Activated CD8-positive, alpha-beta memory T cell treated with anti-CD3 and anti-CD28 coated beads, Interleukin-2, amount 50 U/mL, for 48 hours (primary cell): ENCODE measurements at places on chromosomes 5 and 9.

GRCh38 chr9:98539954-98540353, 168.8 kb downstream of the GABBR2 start:
- no peak for DNase-seq

- DNase-seq: no peak
These were observed 3.7 kb downstream of the PCDHGA12 start for GRCh38 chr5:141434006-141434405.

- peak; percentile 18 for DNase-seq
These were observed 106.7 kb downstream of the ADAMTS2 start for GRCh38 chr5:179238628-179238970.

DNA sequence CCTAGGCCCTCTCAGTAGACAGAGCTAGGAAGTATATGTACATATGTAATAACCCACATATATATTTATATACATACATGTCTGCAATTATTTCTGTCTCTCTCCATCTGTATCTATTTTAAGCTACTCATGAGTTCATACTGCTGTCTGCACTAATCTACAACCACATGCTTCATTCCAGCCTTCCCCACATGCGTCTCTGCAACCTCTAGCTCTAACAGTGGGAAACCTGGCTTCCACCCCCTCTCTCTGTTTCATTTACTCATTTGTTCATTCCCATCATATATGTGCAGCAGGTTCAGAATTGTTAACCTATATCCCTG, 23.3 kb downstream of the DCANP1 start:
- DNase-seq: no peak

- no peak for DNase-seq
These were observed 4.3 kb downstream of the SPATA24 start for GRCh38 chr5:139399501-139400121.

- no peak for DNase-seq
These were observed 23.7 kb upstream of the NR3C1 start for GRCh38 chr5:143427122-143427735.

DNA sequence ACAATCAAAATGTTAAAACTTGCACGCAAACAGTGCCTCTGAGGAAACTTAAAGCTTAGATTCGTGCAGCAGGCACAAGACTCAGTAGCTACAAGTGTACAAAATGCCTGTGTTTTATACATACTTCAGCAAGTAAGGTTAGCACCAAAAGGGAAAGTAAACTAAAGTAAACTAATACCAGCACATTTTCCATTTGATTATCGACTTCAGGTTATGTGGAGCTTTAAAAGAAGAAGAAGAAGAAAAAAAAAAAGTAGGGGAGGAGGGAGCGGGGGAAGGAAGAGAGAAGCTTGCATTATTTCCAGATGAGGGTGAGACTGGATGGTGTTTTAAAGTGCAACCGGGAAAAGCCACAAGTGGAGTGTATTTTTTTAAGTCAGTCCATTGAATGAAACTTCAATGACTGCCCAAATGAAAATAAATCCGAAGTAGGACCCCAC, 596 bp upstream of the ADAMTS6 start:
- no peak for DNase-seq

DNA sequence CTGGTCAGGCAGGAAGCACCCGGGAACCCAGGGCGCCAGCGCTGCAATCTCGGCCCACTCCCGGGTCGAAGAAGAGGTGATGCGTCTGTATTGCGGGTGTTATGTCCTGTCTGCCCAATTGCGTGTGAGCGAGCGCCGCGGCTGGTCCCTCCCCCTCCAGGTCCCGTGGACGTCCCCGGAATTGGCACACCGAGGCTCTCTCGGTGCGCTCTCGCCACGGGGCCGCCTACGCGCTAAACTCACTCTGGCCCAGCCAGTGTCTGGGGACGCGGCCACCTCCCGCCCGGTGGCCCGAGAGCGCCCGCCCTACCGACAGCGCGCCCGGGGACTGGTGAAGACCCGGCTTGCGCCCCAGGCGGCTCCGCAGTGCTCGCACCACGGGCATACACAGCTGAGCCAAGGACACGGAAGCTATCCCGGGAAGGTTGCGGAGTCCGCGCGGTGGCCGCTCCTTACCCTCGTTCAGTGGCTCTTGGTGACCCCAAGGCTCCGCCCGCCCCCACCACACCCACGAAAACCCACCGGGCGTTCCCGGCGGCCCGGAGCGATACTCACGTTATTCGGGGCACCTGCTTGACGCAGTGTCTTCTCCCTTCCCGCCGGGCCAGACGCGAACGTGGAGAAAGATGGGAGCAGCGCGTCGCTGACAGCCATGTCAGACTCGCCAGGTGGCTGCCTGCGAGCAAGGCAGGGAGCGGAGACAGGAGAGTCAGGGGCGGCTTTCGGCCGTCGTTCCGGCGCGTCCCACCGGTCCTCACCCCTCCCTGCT, 1.0 kb downstream of the KLF4 start:
- peak; percentile 57 for DNase-seq

DNA sequence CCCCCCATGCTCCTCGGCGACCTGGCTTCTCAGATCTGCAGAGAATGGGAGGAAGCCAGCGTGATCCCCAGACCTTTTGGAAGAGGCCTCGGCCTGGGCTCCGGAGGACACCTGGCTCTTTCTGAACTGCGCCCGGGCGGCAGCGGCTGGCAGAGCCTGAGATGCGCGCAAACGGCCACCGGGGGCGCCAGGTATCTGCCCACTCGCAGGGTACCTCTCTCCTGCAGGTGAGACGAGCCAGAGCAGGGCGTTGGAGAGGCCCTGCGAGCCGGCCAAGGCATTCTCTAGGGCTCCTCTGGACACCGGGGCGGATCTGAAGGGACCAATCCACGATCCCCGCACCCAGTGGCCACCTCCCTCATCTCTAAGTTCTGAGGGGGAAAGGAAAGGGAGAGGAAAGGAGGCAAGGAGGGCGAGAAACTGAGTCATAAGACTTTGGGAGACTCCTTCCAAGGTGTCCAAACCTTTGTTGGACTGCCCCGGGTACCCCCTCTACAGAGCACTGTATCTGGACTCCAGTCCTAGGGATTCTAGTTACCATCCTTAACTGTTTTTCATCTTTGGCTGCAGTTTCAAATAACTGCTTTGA, 55.0 kb upstream of the SLC46A2 start:
- peak; percentile 56 for DNase-seq

- DNase-seq: no peak
These were observed 180.0 kb downstream of the KIF4B start for GRCh38 chr5:155193483-155194107.

- no peak for DNase-seq
These were observed 114.5 kb downstream of the TSSK1B start for GRCh38 chr5:113320273-113320780.

DNA sequence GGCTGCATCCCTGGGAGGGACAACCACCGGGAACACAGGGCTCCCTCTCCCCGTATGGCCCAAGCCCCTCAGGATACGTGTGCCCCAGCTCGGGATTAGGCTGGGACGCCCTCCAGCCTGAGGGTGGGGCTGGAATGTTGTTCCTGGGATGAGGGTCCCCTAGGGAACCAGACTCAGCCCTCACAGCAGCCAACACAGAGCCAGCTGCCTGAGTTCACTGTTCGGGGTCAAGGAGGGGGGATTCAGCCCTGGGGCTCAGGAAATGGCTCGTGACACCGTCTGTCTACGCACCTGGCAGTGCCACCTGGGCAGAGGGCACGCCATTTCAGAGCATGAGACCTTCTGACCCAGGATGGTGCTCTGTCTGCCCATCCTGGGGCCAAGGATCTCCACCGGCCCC, 8.9 kb downstream of the RNF44 start:
- no peak for DNase-seq

GRCh38 chr9:106769331-106769730, 93.6 kb upstream of the ZNF462 start:
- DNase-seq: no peak

DNA sequence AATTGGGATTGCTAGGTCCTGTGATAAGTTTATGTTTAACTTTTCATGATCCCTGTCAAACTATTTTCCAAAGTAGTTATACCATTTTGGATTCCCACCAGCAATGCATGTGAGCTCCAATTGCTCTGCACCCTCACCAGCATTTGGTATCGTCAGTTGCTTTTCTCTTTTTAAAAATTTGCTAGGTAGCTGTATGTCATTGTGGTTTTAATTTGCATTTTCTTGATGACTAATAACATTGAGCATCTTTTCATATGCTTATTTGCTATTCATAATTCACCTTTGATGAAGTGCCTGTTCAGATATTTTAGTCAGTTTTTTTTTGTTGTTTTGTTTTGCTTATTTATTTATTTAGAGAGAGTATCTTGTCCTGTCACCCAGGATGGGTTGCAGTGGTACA, 12.5 kb downstream of the TAF1L start:
- no peak for DNase-seq

DNA sequence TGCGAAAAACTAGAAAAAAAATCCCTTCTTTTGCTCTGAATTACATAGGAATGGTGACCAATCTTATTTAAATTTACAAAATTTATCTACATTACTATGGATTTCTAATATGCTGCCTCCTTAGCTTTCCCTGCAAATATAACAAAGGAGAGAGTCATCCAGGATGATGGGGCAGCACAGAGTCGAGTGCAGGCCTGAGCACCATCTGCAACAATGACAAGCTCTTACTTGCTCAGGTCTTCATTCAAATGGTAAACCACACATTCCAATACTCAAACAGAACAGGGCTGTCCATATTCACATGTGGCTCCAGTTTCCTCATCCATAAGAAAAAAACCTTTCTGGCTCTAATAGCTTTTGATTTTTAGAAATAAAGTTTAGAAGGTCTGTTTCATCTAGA, 33.5 kb upstream of the ZNF354B start:
- DNase-seq: no peak

DNA sequence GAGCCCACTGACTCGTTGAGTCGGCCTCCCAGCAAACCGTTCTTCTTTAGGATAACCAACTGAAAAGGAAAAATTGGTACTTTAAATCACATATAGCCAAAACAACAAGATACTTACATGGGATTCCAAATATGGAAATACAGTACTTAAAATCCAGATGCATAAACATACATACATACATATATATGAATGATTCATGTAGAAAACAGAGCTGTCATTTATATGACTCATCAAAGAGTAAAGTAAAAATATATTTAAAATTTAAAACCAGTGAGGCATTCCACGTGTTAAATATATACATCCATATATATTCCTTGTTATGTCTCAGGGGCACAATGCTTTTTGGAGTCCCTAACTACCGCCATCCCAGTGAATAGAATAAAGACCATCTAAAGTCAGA, 36.7 kb downstream of the DMGDH start:
- DNase-seq: no peak

GRCh38 chr9:100285601-100286000, 67.1 kb downstream of the TEX10 start:
- DNase-seq: no peak

DNA sequence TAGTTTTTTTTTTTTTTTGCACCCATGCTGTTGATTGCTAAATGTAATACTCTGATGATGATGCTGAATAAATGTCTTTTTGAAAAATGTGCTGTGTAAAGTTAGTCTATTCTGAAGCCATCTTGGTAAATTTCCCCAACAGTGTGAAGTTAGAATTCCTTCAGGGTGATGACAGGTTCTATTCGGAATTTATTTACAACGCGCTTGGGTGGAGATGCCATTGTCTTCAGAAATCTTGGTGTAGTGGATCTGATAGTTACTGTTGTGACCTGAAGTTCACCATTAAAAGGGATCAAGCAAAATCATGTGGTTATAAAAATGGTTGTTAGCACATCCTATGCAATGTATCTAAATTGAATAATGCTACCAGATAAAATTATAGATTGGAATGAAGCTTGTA, 36.3 kb upstream of the DMRT1 start:
- DNase-seq: no peak

DNA sequence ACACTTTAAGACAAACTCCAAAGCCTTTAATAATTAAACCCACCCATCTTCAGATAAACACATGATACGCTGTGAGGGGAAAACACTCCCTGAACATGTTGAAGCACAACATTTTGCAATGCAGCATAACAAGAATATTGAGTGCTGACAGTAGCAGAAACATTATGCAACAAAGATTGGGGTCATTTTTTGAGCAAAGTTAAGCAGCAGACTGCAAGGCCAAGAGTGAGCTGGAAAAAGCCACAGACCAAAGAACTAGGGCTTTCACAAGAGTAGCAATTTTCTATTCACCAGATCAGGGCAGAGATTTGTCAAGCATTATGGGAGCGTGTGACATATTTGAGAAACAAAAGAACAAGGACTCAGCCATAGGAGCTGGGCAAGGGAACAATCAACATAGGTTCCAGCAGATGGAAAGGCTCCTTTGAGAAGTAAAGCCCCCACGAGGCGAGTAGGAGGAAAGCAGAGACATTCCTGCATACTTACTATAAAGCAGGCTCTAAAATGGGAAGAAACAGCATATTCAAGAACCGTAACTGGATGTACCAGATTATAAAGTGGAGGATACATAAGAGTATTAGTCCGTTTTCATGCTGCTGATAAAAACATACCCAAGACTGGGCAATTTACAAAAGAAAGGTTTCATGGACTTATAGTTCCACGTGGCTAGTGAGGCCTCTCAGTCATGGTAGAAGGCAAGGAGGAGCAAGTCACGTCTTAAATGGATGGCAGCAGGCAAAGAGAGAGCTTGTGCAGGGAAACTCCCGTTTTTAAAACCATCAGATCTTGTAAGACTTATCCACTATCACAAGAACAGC, 4.8 kb upstream of the TTC23L start:
- DNase-seq: no peak

- no peak for DNase-seq
These were observed 697 bp downstream of the SLC1A1 start for GRCh38 chr9:4490705-4491625.

GRCh38 chr5:97355775-97356174, 172.7 kb upstream of the RIOK2 start:
- DNase-seq: no peak

- DNase-seq: no peak
These were observed 173.4 kb upstream of the CHD1 start for GRCh38 chr5:99102073-99102697.

- peak; percentile 63 for DNase-seq
These were observed 29.1 kb downstream of the JADE2 start for GRCh38 chr5:134554319-134555222.

DNA sequence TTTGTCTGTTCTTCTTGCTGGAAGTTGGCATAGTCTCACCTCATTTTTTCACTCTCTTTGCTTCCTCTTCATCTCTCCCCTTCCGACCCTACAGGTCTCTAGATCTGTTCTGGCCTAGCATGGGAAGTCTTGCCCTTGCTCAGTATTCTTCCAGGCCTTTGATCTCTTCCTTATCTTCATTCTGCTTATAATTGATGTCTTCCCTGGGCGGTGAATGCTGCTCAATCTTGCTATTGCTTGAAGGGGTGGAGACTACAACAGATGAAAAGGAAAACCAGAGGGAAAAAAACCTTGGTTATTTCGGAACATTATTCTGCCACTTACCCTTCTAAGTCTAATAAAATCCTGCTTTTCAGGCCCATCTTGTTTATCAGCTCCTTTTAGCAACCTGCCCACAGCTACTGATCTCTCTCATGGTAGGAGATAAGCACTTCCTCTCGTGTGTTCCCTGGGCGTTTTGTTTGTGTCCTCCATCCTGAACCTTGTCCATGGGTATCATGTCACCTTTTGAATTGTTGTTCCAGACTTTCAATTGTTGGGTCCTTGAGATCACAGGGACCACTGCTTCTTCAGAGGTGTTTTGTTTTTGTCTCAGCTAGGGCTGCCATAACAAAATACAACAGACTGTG, 375.6 kb downstream of the ADGRV1 start:
- DNase-seq: no peak

- no peak for DNase-seq
These were observed 60.9 kb downstream of the RAI14 start for GRCh38 chr5:34716986-34717385.

GRCh38 chr9:124130277-124131075, 118.9 kb downstream of the LHX2 start:
- no peak for DNase-seq

GRCh38 chr5:112793201-112793600, 55.5 kb downstream of the APC start:
- DNase-seq: no peak
